Activated CD4-positive, alpha-beta T cell treated with anti-CD3 and anti-CD28 coated beads for 36 hours (primary cell): ENCODE measurements at places on chromosomes 7 and 10. TPM values are rescaled to one million over a fixed set of nuclear protein-coding genes. Genes with fewer than 3 reads are reported as not detected.

DNA sequence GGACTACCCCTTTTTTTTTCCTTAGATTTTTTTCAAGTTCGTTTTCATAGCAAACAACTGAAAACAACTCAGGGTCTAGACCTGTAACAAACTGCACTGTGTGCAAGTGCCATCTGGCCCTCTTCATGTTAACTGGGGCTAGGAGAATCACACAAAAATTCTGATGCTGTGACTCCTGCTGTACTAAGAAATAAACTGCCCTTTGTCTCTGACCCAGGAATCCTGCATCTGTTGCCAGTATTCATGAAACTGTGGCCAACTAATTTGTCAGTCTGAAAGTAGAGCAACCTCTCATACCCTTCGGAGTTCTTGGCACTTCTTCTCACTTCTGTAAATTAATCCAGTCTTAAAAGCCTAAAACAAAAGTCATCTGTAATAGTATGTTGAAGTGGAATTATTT is 218.4 kb upstream of the PCDH15 start:
- no peak for DNase-seq
- H3K36me3 ChIP-seq: no peaks in the 10 kb centered on the region
- no peak overlapping the region for H3K27ac ChIP-seq
- no peaks in the 10 kb centered on the region for H3K4me1 ChIP-seq
- H3K27me3 ChIP-seq: no peaks in the 10 kb centered on the region

DNA sequence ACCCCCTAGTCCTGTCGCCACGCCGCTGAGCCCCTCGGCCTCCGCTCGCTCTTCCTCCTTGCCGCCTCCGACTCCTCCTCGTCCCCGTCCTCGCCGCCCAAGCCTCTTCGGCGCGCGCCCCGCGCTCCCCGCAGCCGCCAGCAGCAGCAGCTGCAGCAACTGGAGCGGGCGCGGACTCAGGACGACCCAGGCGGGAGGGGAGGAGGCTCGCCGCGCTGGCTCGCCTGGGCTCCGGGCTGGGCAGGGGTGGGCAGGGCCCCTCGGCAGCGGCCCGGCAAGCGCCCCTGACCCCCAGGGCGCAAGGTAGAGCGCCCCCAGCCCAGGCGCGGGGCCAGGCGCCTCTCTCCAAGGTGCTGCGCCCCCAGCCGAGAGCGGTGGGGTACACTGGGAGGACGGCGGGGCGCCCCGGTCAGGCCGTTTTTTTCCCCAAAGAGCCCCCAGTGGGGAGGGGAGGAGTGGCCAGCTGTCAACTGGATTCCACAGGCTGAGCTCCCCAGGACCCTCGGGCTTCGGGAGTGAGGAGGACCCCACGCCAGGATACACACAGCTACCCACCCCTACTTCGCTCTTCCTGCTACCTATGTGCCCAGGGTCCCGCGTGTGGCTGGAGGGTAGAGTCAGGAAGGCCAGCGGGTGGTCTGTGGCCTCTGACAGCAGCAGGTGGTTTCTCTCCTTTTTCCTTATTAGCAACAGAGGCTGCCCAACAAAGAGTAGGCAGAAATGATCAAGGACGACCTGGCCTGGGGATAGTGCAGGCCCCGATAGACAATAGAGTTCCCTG is 903 bp upstream of the KCNMA1 start:
- DNase-seq: peak; percentile 30
- H3K27ac ChIP-seq: no peak overlapping the region
- H3K4me1 ChIP-seq: peaks cover 2% of the 10 kb centered on the region
- no peaks in the 10 kb centered on the region for H3K36me3 ChIP-seq
- H3K27me3 ChIP-seq: peaks cover 52% of the 10 kb centered on the region

DNA sequence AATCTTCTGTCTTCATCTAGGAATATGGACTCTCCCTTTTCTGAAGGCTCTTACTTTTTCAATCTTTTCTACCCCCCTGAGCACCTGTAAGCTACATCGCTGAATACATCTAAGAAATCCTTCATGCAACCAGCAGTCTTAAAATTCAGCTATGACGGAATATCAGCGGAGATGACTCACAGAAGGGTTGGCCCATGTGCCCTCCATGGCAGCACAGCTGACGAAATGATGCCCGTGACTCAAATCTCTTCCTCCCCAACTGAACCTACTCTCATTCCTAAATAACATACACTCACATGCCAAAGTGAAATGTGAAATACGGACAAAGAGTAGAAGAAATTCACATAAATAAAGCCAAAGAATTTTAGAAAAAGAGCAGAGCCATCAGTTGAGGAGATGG is 30.3 kb upstream of the NCAPG2 start:
- no peak overlapping the region for H3K27ac ChIP-seq
- H3K4me1 ChIP-seq: peaks cover 9% of the 10 kb centered on the region
- H3K36me3 ChIP-seq: peaks cover 37% of the 10 kb centered on the region
- H3K27me3 ChIP-seq: no peaks in the 10 kb centered on the region

DNA sequence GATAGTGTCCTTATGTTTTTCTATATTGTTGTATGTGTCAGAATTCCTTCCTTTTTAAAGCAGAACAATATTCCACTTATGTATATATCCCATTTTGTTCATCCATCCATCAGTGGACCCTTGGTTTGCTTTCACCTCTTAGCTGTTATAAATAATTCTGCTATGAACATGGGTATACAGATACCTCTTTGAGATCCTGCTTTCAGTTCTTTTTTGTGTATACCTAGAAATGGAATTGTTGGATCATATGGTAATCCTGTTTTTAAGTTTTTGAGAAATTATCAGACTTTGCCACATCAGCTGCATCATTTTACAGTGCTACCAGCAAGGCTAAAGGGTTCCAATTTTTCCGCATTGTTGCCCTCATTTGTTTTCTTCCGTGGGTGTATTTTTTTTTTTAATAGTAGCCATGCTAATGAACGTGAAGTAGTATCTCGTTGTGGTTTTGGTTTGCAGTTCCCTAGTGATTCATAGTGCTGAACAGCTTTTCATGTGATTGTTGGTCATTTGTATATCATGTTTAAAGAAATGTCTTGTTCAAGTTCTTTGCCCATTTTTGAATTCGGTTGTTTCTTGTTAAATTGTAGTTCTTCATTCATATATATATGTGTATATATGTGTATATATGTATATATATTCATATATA is 87.8 kb downstream of the LCOR start:
- no peak for DNase-seq
- H3K4me1 ChIP-seq: peaks cover 35% of the 10 kb centered on the region
- H3K36me3 ChIP-seq: peaks cover 23% of the 10 kb centered on the region
- no peak overlapping the region for H3K27ac ChIP-seq
- no peaks in the 10 kb centered on the region for H3K27me3 ChIP-seq

DNA sequence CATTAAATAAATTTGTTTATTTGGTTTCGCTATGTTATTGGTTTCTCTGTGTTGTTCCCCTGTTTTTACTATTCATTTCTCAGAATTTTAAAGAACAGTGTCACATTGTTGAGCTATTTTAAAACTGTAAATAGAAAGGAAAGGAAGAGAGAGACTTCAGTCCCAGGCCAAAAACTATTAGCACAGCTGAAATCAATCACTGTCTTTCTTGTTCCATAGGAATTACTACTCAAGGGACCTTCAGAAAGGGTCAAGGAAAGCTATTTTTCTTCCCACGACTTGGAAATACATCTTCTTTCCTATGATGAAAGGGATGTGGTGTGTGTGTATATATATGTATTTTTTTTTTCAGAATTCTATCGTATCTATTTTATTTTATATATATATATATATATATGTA is 29.0 kb upstream of the GNAT3 start:
- H3K4me1 ChIP-seq: no peaks in the 10 kb centered on the region
- H3K36me3 ChIP-seq: no peaks in the 10 kb centered on the region
- no peaks in the 10 kb centered on the region for H3K27me3 ChIP-seq

DNA sequence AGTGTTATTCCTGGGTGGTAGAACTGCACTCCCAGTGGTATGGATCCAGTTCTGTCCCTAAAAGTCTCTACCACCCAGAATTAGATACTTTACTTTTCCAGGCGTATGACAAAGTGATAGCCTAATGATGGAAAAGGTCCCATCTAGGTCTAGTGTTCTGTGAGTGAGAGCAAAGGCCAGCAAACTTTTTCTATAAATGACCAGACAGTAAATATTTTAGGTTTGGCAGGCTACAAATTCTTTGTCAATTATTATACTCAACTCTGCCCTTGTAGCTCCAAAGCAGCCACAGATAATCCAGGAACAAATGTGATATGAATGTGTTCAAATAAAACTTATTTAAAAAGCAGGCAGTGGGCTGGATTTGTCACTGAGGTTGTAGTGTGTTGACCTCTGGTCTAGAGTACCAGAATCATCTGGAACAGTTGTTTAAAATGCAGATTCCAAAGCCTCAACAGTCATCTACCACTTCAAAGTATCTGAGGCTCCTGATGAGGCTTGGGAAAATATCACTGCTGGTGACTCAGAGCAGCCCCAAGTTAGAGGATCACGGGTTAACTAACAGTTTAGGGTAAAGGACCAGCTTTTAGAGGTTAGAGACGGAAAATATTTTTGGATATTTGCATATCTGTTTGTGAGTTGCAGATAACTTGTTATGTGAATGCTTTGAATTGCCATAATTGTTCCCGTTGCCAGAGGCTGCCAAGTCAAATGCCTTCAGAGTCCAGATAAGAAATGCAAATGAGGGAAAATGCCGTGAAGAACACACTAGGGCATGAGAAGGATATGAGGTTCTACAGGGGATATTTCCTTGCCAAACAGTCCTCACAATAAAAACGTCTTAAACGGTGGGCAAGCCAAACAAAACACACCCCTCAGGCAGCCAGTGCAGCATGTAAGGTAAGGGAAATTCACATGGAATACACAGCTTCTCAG is 19.4 kb downstream of the NRAP start:
- no peaks in the 10 kb centered on the region for H3K36me3 ChIP-seq
- no peaks in the 10 kb centered on the region for H3K4me1 ChIP-seq
- H3K27me3 ChIP-seq: peaks cover 25% of the 10 kb centered on the region
- H3K27ac ChIP-seq: no peak overlapping the region
- DNase-seq: no peak

GRCh38 chr10:3391657-3392056 is 219.1 kb upstream of the PITRM1 start:
- H3K36me3 ChIP-seq: no peaks in the 10 kb centered on the region
- H3K4me1 ChIP-seq: peaks cover 2% of the 10 kb centered on the region
- H3K4me3 ChIP-seq: no peak overlapping the region
- no peak for DNase-seq
- peaks cover 5% of the 10 kb centered on the region for H3K27me3 ChIP-seq
- no peak overlapping the region for H3K27ac ChIP-seq

The GRID2IP gene
- 0.05 TPM for total RNA-seq

The WDR91 gene
- total RNA-seq: 12.0 TPM
